Neural progenitor cell (in vitro differentiated cells): ENCODE measurements at places on chromosomes 5 and 9. TPM values are rescaled to one million over a fixed set of nuclear protein-coding genes. Genes with fewer than 3 reads are reported as not detected.
A peak's percentile ranks its signal among the peaks of the same experiment; 100 is the strongest.

- H3K4me3 ChIP-seq: no peak overlapping the region
- H3K27me3 ChIP-seq: peaks cover 100% of the 10 kb centered on the region
- H3K36me3 ChIP-seq: no peaks in the 10 kb centered on the region
- peaks cover 19% of the 10 kb centered on the region for H3K4me1 ChIP-seq
- no peak overlapping the region for H3K27ac ChIP-seq
These were observed 42.8 kb upstream of the PSD2 start for GRCh38 chr5:139752506-139753473.

- H3K27ac ChIP-seq: no peak overlapping the region
- H3K4me1 ChIP-seq: no peaks in the 10 kb centered on the region
- DNase-seq: no peak
- H3K27me3 ChIP-seq: no peaks in the 10 kb centered on the region
- H3K36me3 ChIP-seq: peaks cover 3% of the 10 kb centered on the region
These were observed 10.6 kb downstream of the DELE1 start for GRCh38 chr5:141934099-141934844.

DNA sequence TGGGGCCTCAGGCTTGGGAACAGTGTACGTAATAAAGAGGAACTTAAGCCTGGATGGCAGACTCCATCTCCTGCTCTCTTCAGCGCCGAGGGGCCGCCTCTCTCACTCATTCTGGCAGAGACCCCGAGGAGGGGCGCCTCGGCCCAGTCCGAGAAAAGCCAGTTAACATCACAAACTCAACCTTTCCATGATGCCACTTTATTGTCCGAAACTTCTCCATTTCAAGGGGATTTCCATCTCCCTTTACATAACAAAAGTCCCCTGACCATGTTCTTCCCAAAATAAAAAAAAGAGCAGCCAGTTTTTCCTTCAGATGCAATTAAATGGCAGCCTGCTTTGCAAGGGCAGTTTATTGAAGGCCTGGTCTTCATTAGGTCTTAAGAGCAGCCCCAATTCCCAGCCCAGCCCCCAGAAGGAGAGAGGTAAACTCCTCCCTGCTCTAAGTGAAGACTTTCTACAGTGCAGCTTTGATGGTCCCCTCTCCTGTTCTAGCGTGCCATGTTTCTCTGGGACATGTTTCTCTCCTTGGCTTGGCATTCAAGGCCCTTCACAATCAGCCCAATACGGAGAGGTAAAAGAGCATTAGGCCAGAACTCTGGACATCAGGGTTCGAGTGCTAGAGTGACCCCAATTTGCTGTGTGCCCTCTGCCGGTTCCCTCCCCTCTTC lies 19.5 kb upstream of the RAB14 start:
- peak; percentile 45 for DNase-seq
- H3K27me3 ChIP-seq: peaks cover 31% of the 10 kb centered on the region
- H3K4me1 ChIP-seq: peaks cover 34% of the 10 kb centered on the region
- peak overlapping the region; percentile 5 for H3K27ac ChIP-seq
- H3K4me3 ChIP-seq: peak overlapping the region; percentile 14

DNA sequence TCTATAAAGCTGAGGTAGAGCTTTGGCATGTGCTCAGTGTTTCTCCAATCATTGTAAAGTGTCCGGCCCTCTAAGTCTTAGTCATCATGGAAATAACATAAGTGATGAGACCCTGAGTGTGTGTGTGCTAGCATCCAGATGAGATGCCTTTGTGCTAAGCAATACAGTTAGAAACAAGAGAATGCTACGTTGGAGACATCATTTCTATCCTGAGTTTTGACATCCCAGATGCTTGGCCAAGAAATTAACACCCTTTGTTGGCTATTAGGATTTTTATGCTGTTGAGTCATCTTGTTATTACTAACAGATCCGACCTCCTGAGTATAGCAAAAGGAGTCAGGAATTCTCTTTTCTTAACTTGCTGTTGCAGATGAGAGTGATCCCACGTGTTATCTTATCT lies 508.0 kb downstream of the GADD45G start:
- H3K27ac ChIP-seq: no peak overlapping the region
- H3K4me1 ChIP-seq: no peaks in the 10 kb centered on the region
- H3K36me3 ChIP-seq: no peaks in the 10 kb centered on the region
- no peak for DNase-seq

Gene ANGPTL2
- 7.6 and 9.4 TPM in 2 replicates for total RNA-seq

Gene STK32A
- 13.0 and 16.7 TPM in 2 replicates for total RNA-seq

GRCh38 chr9:90893706-90894105 lies 92.1 kb downstream of the SYK start:
- no peaks in the 10 kb centered on the region for H3K27me3 ChIP-seq
- H3K27ac ChIP-seq: no peak overlapping the region
- no peaks in the 10 kb centered on the region for H3K36me3 ChIP-seq
- peaks cover 14% of the 10 kb centered on the region for H3K4me1 ChIP-seq
- no peak overlapping the region for H3K4me3 ChIP-seq

- no peaks in the 10 kb centered on the region for H3K4me1 ChIP-seq
- no peak overlapping the region for H3K4me3 ChIP-seq
- H3K36me3 ChIP-seq: no peaks in the 10 kb centered on the region
- no peak overlapping the region for H3K27ac ChIP-seq
- H3K27me3 ChIP-seq: no peaks in the 10 kb centered on the region
These were observed 7.8 kb downstream of the XRCC4 start for GRCh38 chr5:83085106-83085505.
